Stimulated activated CD8-positive, alpha-beta memory T cell treated with anti-CD3 and anti-CD28 coated beads, Interleukin-15, amount 100 ng/mL, for 4 hours (primary cell): ENCODE measurements at places on chromosomes 13 and 19.

- no peak for DNase-seq
Measured at GRCh38 chr19:1451916-1452801, 2.2 kb downstream of the APC2 start.

- no peak for DNase-seq
Measured at GRCh38 chr13:24004971-24005370, 107.7 kb upstream of the C1QTNF9B start.

- DNase-seq, result no peak
Measured at GRCh38 chr13:113897161-113897560, 33.3 kb upstream of the GAS6 start.

DNA sequence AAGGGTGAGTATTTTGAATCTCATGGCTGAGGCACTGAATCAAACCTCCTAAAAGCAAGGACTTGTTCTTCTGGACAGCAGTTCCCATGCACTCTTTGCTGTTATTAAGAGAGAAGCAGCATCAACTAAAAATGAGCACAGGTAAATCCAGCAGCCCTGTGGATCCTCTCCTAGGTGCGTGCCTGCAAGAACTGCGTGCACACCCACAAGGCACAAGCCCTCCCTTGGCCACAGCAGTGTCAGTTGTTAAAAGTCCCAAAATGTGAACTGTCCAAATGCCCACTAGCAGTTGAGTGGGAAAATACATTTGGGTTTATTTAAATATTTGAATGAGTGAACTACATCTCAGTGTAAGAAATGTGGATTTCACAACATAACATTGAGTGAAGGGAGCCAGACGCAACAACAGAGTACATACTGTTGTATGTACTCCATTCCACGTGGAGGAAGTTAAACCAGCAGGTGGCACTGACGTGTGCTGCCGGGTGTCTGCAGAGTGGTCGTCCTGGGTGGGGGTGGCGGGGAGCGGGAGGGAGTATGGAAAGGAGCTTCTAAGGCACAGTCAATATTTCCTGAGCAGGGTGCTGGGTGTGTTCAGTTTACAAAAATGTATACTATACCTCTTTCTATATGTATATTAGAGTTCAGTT lies 266.4 kb downstream of the NALCN start:
- DNase-seq, result no peak

- DNase-seq, result no peak
Measured at GRCh38 chr19:4774136-4774535, 17.4 kb upstream of the FEM1A start.

DNA sequence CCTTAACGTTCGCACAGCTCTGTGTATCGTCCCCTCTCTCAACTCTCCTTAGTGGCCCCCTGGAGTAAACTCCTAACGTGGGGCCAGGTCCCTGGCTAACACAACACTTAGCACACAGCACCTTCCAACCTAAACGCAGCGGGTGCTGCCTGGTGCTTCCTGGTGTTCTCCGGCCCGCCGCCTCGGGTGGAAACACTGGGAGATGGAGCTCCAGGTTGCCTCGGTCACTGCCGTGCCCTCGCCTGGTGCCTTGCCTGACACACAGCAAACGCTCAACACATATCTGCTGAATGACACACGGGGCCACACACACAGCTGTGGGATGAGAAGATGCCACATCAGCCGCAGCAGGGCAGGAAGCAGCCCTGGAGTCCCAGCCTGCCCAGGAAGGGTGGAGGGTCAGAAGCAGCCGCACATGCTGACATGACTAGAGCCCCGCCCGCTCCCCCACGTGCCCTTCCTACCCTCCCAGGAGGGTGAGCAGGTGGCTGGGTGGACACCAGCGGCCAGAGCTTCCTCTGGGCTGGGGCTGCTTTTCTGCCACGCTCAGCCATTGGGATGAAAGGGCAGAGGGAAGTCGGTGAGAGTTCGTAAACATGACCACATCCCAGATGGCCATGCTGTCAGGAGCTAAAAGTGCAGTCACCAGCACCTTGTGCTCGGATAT lies 6.6 kb downstream of the PEPD start:
- no peak for DNase-seq

DNA sequence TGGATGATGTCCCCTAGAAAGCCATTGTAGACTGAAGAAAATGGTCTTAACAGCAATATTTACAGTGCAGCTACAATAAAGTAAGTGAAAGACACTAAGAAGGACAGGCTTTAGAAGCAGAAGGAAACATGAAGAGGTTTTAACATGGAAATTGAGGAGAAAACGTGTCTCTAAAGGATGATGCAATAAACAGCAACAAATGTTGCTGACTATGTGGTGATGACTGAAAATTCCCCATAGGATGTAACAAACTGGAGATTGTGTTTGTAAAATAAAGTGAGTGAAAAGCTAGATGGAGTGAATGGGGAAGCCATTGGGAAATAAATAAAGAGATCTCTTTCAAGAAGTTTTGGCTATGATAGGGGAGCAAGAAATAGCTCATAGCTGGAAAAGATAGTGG lies 186.7 kb upstream of the IPO5 start:
- DNase-seq, result no peak

DNA sequence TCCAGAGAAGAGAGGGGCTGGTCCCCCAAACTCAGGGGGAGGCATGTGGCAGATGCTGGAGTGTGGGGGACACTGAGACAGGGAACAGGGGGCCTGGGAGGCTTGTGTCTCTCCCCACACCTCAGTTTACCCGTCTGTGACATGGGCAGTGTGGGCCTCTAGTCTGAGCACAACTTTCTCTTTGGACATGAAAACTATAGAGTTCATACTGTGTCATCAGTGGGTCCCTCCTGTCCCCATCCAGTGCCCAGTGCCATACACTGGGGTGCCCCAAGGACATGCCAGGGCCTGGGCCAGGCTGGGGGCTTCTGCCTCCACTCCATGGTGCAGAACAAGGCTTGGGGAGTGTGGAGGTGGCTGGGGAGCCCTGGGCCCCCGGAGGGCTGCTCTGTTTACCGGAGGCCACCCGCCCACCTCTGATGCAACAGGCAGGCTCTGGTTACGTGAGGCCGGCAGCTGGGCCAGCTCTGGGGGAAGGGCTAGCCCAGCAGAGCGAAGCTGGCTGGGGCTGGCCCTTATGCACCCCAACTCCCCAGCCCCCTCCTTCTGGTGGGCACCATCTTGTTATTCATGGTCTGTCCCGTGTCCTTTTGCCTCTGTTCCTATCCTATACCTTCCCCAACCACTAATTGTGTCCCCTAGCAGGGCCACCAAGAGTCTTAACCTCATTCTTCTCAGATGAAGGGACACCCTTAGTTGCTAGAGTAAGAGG lies 1.9 kb upstream of the MEF2B start:
- DNase-seq, result no peak

DNA sequence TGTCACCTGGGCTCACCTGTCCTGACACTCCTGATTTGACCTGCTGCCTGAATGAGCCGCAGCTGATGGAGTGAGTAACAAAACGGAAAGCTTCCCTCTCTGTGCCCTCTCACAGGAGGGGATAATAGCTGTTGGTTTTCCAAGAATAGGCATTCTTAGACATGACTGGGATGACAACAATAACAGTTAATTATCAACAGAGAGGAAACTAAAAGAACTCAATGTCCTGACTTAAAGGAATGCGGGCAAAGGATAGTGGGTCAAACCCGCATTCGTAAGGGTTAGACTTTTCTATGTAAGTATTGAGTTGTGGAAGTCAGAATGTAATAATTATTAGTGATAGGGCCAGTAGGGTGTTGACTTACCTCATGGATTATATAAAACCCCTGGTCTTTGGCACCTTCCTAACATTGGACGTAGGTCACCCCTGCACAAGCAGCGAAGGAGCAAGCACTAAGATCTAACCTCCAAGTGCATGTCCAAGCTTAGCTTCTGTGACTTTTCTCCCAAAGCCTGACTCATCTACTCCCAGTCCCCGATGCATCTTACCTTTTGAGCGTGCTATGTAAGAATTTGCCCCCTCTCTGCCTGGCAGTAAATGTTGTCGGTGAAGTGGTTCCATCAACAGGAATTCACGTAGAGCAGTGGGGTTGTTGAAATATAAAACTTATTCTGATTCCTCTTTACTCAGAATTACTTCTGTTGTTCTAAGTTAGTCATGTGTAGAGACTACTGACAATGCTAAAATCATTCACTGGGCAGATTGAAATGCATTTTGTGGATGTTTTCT lies 442.3 kb downstream of the FGF9 start:
- no peak for DNase-seq

DNA sequence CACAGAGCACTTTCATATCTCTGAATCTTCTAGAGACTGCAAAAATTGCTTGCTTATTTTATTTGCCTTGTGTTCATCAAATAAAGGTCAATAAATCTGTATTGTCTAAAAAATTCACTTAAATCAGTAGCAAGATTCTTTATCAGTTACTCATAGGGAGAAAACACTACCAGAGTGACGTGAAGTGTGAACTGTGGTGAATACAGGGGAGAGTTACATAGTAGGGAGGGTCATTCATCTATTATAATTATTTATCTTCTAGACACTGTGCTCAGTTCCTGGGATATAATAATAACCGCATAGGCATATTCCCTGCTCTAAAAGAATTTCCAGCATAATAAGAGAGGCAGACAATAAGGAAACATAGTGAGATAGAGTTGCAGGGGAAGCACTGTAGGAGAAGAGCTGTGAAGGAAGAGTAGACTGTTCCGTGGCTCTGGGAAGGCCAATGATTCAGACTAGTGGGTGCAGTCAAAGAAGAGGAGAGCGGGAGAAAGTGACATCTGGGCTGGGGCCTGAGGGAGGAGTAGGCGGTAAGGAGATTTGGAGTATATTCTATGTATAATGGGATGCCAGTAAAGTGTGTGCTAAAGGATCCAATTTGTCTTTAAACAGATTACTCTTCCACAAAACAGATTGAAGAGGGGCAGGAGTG lies 84.0 kb upstream of the TDRD3 start:
- DNase-seq, result no peak

DNA sequence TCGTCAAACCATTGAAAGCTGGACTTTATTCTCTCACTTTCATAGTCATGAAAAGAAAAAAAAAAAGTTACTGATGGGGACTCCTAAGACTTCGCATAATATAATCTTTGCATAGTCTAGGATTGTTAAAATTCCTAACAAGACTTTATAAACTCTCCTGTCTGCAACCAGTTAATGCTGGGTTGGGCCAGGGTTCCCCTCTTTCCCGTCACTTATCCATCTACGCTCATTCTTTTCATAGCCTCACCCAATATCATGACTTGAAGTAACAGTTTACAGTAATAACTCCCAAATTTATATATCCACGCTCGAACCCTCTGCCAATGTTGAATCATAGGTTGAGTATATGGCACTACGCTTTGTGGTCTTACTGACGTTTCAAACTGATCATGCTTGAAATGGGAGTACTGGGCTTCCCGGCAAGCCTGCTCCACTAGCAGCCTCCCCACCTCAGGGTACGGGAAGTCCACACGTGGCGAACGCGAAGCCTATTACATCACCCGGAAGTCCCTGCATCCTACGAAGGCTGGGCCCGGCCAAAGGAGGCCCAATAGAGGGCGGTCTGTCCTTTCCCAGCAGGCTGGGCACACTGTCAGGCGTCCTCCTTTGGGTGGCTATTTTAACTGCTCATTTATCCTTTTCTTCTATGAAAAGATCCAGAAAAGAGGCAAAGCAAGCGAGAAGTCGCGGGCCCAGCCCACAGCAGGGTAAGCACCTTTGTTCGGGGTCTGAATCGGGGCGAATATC lies 694 bp upstream of the ZNF460 start:
- peak; percentile 67 for DNase-seq

DNA sequence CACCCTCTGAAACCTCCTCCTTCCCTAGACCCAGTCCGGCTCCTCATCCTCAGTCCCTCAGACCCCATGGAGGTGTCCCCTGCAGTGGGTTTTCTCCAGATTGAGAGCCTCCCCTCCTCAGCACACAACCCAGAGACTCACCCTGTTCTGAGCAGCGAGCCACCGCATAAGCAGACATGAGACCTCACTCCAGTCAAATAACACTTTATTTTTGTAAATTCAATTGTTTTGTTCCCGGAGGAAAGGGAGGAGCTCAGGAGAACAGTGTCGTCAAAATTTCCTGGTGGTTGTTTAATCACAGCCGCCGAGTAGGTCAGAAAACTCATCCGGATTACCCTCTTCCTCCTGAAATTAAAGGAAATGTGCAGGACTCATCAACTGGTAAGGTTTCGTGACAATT lies 57.5 kb downstream of the ERICH4 start:
- DNase-seq, result no peak

GRCh38 chr13:60893801-60894200 lies 496.8 kb downstream of the TDRD3 start:
- DNase-seq, result no peak

DNA sequence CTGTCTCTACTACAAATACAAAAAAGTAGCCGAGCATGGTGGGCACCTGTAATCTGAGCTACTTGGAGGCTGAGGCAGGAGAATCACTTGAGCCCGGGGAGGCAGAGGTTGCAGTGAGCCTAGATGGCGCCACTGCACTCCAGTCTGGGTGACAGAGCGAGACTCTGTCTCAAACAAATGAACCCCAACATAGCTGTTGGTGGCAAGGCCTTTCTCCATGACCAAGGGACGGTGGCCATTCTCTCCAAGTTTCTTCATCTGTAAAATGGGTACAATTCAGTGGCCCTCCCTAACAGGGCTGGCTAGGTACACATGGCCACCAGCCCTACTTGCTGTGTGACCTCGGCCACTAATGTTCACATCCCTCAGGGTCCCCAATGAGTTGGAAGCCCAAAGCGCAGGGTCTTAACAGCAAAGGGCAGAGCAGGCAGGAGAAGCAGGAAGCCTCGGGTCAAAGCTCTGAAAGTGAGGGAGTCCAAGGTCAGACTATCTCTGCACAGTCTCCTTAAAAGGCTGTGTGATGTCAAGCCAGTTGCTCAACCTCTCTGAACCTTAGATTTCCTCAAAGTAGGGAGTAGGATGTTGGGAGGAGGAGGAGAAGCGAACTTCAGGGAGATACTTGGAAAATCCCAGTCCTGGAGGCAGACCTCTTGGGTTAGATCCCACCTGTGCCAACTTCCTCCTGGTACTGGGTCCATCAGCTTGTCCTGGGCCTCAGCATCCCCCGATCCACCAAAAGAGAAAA lies 2.7 kb downstream of the JUND start:
- DNase-seq, result no peak

GRCh38 chr13:113941571-113942191 lies 32.2 kb downstream of the C13orf46 start:
- no peak for DNase-seq

DNA sequence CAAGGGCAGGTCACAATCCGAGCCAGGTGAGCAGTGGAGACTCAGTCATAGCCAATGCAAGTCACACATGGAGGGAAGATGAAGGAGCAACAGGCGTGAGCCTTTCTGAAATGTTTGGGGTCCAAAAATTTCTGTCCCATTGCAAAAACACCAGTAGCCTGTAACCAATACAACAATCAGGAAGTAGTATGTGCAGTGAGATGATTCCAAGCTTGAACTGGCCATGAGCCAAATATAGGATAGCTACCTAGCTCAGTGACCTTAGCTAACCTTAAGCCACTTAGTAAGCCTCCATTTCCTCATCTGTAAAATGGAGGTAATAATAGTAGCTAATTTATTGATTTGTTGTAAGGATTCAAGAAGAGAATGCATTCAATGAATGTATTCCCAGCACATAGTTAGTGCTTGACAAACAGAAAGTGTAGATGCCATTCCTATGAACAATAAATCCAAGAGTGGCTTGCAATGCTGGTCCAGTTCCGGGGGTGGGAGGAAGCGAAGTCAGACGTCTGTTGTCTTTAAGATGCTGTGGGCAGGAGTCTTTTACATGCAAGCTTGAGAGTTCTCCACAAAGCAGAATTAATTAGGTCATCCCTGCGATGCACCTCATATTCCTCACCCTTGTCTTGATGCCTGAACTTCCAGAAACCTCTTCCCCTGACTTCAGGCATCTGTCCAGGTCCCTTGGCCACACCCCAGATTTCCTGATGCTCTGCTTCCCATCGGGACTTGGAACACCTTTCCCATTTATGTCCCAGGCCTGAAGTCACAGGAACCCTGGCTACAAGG lies 195.7 kb upstream of the UBL3 start:
- no peak for DNase-seq
